Dermis microvascular lymphatic vessel endothelial cell (primary cell): ENCODE measurements at places on chromosomes 16 and 17. TPM values are rescaled to one million over a fixed set of nuclear protein-coding genes. Genes with fewer than 3 reads are reported as not detected.

PRPSAP2 gene
- 32.4 and 35.4 TPM in 2 replicates for total RNA-seq

GRCh38 chr17:45889579-45889978, 4.8 kb upstream of the MAPT start:
- no peak for DNase-seq

DNA sequence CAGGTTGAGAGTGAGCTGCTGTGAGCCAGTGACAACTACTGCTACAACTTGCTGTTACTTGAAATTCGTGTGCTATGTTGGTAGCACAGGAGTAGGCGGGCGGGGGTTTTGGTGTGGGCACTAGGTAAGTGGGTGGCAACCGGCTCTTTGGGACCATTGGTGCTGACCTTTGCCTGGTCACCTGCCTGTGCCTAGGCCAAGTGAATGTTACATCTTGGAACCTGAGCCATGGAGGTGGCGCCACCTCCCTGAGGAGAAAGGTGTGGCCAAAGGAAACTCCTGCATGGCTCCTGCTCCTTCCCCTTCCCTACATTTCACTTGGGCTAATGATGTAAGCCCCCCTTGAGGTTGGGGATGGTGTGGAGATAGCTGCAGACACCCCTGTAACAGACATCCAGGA, 25.4 kb upstream of the ARHGAP23 start:
- no peak for DNase-seq

GRCh38 chr17:16593356-16594102, 24.5 kb upstream of the ZNF287 start:
- DNase-seq, result no peak
